ENCODE measurements at places on chromosomes 3 and 15.

DNA sequence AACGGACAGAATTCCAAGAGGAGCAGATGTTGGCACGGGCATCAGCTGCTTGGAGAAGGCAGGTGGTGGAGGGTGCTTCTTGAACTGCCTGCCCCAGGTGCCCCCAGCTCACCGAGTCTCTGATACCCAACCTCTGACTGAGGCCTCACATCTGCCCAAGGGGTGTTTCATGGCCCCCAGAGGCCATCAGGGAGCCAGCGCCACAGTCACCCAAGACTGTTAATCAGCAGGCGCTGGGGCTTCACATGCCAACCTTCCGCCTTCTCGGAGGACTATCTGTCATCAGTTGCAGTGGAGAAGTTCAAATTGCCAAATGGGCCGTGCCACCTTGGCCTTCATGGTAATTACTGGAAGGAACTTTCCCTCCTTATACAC is 61.9 kb upstream of the SLC6A1 start:
- no peak for DNase-seq

DNA sequence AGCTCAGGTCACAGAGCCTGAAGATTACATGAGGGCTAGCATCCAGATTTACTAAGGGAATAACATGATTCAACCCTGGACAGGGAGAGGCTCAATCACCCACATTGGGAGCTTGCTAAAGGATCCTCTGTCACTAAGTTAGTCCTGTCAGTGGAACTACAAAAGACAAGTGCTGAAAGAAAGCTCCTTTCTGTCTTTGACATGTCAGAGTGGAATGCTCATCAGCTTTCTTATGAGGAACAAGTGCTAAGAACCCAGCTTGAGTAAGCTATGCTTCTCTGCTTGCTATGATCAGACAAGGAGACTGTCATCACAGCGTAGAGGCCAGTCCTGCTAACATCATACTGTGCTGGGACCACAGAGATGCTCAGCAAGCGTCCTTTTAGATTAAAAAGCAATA is 74.5 kb downstream of the MB21D2 start:
- DNase-seq: no peak

GRCh38 chr3:87132801-87133200 is 94.3 kb upstream of the CHMP2B start:
- DNase-seq: no peak

DNA sequence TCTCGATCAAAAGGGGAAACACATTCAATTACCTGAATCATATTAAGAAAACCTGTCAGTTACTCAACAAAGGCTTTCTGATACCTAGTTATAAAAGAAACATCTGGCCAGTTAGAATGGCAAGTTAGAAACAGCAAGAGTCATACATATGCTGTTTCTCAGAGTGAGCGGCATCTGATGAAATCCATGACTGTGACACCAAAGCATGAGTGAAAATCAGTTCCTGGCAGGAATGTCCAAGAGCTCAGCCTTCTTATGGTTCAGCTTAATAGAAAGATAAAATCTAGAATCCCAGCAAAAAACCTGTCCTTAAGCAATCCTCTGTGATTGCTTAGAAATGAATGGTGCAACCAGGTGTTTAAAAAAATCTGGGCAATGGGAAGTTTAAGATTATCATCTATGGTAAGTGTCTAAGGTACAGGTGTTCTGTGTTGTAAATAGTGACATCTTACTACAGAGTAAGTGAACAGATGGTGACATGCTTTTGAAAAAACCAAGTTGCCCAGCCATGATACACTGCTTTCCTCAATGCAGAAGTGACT is 18.8 kb downstream of the B4GALT4 start:
- no peak for DNase-seq

DNA sequence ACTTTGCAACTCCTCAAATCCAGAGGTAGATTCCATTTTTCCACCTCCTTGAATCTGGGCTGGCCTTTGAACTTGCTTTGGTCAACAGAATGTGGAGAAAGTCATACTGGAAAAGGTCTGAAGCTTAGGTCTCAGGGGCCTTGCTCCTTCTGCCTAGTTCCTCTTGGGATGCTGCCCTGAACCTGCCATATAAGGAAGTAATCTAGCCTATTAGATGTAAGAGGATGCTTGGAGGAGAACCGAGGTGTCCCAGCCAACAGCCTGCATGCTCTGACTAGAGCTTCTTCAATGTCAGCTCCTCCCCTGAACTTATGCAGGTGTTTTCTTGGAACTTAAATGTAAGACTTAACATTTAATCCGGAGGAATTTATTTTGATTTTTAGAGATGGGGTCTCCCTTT is 2.0 kb upstream of the TMED3 start:
- no peak for DNase-seq

Measured in stimulated activated CD4-positive, alpha-beta T cell treated with anti-CD3 and anti-CD28 coated beads, Interleukin-12 subunit alpha, Interleukin-12 subunit beta, amount 100 ng/mL, for 48 hours (primary cell).